ENCODE measurements at places on chromosomes 3 and 15. TPM values are rescaled to one million over a fixed set of nuclear protein-coding genes. Genes with fewer than 3 reads are reported as not detected.

- DNase-seq: peak; percentile 39
These were observed 51.0 kb upstream of the RAP2B start for GRCh38 chr3:153111016-153111415.

GRCh38 chr15:37898362-37898761 lies 36.1 kb upstream of the TMCO5A start:
- no peak for DNase-seq

TPRG1 gene
- total RNA-seq: not detected

C15orf62 gene
- not detected for total RNA-seq

GRCh38 chr3:157070678-157070999 lies 89.3 kb downstream of the CCNL1 start:
- no peak for DNase-seq

DNA sequence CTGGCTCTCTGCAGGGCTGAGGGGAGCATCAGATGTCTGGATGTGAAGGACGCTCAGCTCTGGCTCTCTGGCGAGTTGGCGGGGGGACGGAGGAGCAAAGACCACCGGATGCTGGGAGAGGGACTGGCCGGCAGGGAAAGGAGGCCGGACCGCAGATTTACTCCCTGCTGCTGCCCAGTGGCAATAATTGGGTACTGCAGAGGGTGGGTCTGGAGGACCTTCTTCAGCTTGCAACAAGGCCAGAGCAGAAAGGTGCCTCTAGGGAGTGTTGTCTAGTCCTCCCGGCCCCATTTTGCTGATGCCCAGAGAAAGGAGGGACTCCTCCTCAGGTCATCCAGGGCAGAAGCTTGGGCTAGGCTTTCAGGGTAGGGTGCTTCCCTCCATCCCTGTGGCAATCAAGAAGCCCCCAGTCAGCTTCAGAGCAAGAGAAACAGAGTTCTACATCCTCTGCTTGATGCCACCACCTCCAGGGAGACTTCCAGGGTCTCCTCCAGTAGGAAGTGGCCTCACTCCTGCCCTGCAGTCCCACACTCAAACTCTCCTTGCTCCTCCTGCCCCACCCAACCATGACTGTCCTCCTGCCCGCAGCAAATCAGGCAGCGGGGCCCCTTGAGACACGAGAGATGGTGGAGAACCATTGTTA lies 20.3 kb upstream of the CSPG4 start:
- DNase-seq: peak; percentile 73

FHIT gene
- total RNA-seq: 0.22 TPM

ITIH1 gene
- not detected for total RNA-seq

DNA sequence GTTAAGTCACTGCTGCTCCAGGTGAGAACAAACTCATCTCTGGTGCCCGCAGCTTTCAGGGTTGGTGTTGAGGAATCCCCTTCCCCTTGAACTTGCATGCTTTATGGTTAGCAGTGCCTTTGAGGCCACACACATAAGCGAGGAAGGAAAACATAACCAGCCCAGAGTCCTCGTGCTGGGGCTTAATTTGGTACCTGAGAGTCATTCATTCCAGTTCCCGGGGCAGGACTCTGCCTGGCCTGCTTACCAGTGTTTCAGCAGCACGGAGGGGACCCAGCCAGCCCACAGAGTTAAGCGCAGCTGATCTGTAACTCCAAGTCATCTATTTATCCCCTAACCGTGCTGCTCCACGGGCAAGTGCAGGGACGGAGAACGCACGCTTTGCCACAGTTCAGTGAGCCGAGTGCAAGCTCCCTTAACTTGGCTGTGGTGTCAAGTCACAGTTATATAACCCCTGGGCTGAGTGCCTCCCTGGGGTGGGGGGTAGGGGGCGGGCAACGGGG lies 302.3 kb upstream of the ICE2 start:
- no peak for DNase-seq

CCR9 gene
- not detected for total RNA-seq

DNAJC13 gene
- 51.5 TPM for total RNA-seq

TMEM207 gene
- total RNA-seq: not detected

DNA sequence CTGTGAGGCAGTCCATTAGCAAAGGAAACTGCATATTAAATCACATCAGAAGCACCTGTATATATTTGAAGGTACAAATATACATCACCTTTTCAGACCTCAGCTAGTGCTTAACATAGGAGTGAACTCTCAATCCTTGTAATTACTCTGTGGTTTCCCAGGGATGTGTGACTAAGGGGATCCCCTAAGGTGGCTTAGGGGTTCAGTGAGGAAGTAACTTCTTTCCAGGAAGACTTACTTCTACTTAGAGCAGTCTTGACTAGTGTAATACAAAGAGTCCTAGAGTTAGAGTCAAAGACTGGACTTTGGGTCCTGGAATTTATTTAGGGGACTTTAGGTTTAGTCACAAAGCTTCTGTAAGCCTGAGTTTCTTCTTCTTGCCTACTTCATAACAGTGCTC lies 8.7 kb upstream of the SUMF1 start:
- DNase-seq: no peak

ZNF774 gene
- 0.51 TPM for total RNA-seq

- no peak for DNase-seq
These were observed 88.7 kb upstream of the AADACL2 start for GRCh38 chr3:151644986-151645385.

DNA sequence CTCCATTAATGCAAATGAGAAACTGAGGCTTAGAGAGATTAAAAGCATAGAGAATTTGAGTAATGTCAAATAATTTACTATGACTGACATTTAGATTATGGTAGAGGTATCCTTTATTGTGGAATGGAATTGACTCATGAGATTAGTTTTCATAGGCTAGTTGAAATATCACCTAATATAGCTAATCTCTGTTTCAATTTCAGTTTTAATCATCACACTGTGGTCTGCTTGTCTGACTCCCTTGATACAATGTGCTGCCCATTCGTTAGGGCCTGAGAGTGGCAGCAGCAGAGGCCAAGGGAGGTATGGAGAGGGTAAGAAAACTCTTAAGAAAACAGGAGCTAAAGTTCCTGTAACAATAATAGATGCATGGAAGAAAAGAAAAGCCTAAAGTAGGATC lies 13.2 kb upstream of the ZBTB20 start:
- no peak for DNase-seq

- DNase-seq: peak; percentile 84
These were observed 29.6 kb downstream of the CHAC1 start for GRCh38 chr15:40982855-40983254.

Data from GM23248 (cell line).